ENCODE measurements at places on chromosomes 6 and 20. TPM values are rescaled to one million over a fixed set of nuclear protein-coding genes. Genes with fewer than 3 reads are reported as not detected.

The SEMG2 gene
- polyA plus RNA-seq: not detected

GRCh38 chr6:159687341-159687740, 5.7 kb downstream of the SOD2 start:
- no peak for DNase-seq

- DNase-seq: no peak
Observed at GRCh38 chr6:90978046-90978445, 391.2 kb upstream of the MAP3K7 start.

DNA sequence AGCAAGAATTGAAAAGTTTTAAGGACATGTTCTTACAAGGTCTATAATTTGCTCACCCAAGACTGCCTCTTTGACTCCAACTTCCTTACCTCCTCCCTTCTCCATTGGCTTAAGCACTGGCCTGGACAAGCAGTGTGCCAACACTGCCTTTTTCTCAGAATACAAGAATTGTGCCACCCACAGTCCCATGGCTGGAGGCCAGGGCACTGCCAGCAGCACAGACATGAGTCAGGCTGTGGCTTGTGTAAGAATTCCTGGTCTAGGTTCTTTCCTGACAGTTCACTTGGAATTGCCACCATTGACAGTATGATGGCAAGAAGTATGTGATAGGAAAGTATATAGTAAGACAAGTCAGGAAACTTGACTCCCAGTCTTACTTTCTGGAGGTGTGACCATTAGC, 202.7 kb upstream of the MARCKS start:
- DNase-seq: no peak

- DNase-seq: no peak
Observed at GRCh38 chr6:107679457-107679856, 144.7 kb downstream of the SCML4 start.

DNA sequence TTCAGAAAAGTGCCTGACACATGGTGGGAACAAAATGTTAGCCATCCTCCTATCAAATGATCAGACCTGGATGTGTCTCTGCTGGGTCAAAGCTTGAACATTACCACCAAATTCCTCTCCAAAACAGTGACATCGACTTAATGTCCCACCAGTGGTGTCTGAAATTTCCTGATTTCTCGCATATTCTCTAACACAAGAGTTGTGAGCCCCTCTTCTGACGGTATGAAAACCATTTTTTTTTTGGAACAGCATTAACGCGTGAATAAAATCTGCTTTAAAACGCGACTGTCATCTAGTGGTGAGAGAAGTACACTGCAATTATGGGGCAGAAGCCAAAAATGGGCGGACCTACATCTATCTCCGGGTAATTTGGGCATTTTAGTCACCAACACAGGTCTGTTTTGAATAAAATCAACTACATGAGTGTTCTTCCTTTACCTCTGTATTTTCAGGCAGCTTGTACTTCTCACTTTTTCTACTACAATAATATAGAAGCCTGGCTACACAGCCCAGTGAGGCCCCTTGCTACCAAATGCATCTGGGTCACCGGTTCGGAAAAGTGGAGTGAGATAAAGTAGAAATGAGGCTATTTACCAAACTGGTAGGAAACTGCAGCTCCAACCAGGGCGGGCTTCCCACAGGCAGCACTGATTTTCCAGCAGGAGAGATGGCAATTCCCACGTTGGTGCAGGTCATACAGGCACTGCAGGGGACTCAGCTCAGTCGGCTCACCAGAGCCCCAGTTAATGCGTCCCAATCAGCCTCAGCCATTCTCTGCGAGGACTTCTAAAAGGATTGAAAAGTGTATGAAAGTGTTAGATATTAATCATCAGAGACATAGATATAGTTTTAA, 27.4 kb downstream of the MGME1 start:
- no peak for DNase-seq

The SLC22A23 gene
- polyA plus RNA-seq: 8.9 TPM

GRCh38 chr6:75147512-75147911, 58.3 kb downstream of the COL12A1 start:
- no peak for DNase-seq

- no peak for DNase-seq
Observed at GRCh38 chr6:3751077-3751729, at the start of gene PXDC1. PXDC1 (minus strand) TSS chr6:3751713; CDS start chr6:3751531, 182 bp downstream.

GRCh38 chr20:4371623-4372251, 350.0 kb upstream of the PRND start:
- DNase-seq: peak; percentile 12

DNA sequence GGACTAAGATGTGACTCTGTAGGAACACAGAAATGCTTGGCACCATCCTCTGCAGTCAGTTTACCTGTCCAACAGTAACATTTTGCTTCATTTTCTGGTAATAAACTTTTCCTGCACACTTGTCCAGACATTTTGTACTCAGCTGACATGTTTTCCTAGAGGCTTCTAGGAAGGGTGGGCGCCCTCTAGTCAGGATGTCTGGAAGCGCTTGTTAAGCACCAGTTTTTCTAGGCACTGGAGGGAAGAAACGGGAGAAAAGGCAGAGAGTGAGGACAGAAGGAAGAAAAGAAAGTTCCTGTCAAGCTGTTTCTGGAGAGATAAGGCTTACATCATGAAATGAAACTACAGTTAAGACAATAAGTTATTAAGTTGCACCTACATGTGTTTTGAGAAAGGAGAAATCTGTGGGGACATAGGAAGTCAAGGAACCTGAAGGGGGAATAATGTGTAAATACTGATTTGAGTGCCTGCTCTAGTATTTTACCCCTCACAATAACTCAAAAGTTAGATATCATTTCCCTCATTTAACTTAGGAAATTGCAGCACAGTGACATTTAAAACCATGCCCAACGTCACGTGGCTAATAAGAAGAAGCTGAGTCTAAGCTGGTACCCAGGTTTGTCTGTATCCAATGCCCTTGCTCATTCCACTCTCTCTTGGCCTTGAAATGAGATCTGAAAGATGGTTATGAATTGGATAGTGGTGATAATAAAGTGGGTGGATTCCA, 42.7 kb upstream of the TNFRSF21 start:
- DNase-seq: no peak

The CGA gene
- polyA plus RNA-seq: 0.56 TPM

GRCh38 chr20:60977901-60978300, 274.2 kb upstream of the CDH4 start:
- no peak for DNase-seq

DNA sequence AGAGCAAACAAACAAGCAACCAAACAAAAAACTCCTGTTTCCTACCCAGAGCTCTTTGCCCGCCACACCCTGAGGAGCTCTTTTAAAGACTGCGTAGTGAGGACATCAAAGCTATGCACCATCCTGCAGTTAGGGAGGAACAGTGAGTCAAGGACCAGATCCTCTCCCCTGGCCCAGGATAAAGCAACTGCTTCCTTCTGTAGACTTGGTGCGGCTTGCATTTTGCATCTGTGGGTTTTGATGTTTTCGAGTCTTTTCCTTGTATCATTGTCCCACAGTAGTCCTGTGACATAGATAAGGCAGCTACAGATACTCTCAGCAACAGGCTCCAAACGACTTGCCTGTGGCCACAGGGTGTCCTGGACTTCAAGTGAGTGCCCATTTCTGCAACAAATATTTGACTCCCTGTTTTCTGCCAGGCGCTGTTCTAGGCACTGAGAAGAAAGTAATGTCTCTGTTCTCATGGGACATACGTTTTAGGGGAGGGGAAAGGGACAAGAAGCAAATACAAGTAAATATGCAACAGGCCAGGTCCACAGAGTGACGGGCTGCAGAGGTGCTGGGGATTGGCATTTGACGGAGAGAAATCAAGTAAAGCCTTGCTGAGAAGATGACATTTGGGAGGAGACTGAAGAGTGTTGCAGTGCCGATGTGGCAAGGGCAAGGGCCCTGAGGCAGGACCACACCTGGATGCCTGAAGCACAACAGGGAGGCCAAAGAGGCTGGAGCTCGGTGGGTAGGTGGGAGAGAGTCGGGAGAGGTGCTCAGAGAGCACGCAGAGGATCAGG, 35.9 kb upstream of the MAP3K4 start:
- no peak for DNase-seq

DNA sequence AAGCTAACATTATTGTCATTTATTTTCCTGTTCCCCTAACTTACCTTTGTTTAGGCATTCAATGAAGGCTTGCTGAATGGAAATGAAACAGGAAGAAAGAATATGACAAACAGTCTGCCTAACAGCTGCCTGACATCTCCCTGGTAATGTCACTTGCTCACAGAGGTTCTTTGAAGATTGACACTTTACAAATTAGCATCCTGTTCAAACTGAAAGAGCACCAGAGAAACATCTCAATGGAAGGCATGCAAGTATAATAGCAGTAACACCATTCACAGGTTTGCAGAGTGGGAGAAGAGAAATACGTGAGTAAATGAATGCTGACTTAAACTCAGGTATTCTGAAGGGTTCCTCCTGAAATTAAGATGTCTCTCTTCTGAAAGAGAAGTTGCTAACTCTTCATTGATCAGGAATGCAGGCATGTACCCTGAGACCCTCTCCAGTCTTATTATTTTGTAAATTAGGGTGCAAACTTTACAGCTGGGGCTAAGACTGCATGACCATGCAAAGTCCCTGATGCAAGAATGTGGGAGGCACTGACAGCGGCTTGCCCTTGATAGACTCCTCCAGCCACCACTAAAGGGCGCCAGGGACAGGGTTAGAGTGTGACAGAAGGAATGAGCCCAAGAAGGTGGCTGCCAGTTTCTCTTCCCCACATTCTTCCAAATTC, 1.3 kb upstream of the SMLR1 start:
- DNase-seq: no peak

DNA sequence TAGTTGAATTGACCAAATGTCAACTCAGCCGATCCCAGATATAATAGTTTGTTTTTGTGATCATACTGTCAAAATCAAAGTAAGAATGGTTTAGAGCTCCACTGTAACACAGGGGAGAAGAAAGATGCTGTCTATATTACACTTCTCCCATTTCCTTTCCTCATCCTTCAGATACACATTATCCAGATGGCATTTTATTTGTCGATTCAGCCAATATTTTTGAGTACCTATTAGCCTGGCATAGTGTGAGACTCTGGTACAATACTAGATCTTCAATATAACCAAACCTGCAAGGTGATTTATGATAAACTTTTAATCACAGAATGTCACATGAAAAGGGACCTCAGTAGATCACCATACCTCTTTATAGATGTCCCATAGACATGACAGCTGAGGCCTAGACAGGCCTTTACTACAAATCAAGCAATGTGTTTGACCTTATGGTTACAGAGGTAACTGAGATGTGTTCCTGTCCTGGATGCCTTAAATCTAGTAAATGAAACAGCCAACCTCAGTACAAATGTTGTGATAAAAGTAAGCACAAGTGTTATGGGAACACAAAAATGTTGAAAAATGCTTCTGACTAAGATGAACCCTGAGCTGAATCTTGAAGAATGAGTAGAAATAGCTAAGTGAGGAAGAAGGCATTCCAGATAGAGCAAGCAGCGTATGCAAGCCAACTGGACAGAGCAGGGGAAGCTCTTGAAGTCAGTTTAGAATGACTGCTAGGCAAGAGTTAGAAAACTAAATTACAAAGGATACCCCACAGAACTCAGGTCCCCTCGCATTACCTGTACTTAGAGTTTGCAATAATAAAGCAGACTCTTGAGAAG, 1.9 kb downstream of the FBXO9 start:
- no peak for DNase-seq

DNA sequence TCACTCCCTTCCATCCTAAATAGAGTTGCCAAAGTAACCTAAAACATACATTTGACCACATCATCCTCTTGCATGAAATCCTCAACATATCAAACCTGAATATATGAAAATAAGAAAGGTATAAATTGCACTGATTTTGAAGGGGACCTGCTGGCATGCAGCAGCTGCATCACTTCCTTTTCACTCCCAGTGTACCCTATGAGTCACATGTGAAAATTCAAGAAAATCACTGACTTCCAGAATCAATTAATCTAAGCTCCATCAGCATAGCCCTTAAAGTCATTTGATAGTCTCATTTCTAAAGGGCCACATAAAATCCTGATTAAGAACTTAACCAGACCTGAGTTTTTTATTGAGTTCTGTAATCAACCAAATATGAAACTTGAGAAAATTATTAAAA, 24.3 kb downstream of the SNX14 start:
- no peak for DNase-seq

GRCh38 chr20:815914-816606, 17.5 kb upstream of the FAM110A start:
- peak; percentile 22 for DNase-seq

DNA sequence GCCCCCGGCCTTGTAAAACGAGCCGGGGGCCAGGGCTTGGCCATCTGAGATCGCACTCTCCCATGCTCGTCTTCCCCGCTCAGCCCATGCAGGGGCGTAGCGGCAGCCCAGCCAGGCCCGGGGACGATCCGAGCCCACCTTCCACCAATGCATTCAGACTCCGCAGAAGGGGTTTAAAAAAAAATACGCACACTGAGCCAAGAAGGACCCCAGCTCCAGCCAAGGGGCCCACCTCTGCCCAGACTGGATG, 320 bp downstream of the GSTA4 start:
- no peak for DNase-seq

DNA sequence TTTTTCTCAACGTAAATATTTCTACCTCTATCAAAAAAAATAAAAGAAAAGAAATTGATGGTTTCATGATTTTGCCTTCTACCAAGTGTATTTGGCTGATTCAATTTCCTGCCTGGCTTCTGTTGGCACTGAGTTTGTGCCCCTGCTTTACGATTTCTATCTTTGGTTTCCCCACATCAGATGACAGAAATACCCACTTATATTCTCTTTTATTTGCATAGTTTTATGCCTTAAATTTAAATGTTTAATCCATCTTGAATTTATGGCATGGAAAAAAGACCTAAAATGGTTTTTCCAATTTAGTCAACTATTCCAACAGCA, 34.3 kb downstream of the RNF24 start:
- no peak for DNase-seq

GRCh38 chr6:140460267-140460666, 1085.8 kb upstream of the CITED2 start:
- DNase-seq: no peak

DNA sequence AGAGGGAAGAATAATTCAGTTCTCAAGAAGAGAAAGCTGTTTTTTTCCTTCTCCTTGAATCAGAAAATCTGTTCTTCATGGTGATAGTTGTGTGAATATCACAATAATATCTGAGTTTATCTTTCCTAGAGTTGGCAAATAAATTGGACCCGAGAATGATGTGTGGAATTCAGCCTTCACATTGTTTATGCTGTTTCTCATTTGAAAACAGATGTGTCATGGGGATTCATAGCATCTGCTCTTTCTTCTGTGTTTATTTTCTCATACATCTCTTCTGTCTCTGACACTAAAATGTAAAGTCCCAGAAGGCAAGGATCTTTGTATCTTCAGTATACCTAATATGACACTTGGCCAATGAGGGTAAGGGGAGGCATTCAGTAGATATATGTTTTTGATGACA, 103.6 kb upstream of the SGK1 start:
- no peak for DNase-seq

- DNase-seq: no peak
Observed at GRCh38 chr20:24664266-24664986, 195.0 kb downstream of the SYNDIG1 start.

GRCh38 chr20:41329435-41330342, 10.9 kb upstream of the LPIN3 start:
- DNase-seq: no peak

DNA sequence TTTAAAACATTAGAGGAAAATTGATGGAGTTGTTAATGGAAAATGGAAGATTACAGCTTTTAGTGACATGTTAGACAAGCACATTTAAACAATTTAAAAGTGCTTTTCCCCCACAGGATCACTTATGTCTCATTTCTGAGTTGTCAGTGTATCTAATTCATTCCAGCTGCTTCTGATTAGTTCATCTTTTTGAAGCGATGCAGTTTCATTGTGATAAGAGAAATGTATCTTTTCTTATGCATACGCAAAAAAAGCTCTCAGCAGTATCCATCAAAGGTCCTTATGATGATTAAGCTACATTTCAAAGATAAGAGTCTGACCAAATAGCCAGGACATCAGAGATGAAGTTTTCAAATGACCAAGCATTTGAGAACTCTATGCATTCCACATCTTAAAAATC, 572.6 kb upstream of the SYNCRIP start:
- no peak for DNase-seq

The IL17A gene
- not detected for polyA plus RNA-seq

The SYCP2L gene
- polyA plus RNA-seq: 3.8 TPM

Data from left renal pelvis (tissue), 4 donors.